ENCODE measurements at places on chromosomes 16 and 17.

DNA sequence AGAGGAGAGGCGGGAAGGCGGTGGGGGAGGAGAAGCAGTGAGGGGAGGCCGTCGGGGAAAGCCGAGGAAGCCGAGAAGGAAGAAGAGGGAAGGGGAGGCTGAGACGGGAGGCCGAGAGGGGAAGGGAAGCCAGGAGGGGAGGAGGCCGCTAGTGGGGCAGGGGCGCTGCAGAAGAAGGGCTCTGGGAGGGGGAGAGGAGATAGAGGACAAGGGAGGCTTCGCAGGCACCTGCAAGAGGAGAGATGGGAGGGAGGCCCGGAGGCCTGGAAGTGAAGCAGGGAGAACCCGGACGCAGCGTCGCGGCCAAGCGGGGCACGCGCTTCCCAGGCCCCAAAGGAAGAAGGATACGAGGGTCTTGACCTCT is 2.3 kb downstream of the C17orf58 start:
- no peak for DNase-seq

GRCh38 chr17:46009681-46010596 is 10.9 kb downstream of the STH start:
- no peak for DNase-seq

DNA sequence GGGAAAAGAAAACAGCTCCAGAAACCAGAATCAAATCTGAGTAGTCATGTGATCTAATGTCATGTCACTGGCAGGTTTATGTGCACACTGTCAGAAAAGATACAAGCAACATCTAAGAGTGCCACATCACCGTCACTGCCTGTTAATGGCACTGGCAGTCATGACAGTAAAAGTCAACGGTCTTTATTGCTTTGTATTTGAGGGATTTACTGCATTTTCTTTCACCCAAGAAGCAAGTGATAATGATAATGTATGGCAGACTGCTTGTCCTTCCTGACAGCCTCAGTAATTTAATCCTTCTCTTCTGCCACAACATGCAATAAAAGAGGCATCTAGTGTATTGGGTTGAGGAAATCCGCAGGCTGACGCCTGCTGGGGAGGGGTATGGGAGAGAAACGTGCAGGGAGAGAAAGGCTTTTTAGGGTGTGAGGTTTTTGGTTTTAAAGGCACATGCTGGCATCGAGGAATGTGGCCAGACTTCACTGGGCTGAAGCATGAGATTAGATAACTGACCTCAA is 92.4 kb downstream of the RPGRIP1L start:
- no peak for DNase-seq

GRCh38 chr17:79789943-79790804 is 6.7 kb downstream of the CBX8 start:
- DNase-seq = no peak

DNA sequence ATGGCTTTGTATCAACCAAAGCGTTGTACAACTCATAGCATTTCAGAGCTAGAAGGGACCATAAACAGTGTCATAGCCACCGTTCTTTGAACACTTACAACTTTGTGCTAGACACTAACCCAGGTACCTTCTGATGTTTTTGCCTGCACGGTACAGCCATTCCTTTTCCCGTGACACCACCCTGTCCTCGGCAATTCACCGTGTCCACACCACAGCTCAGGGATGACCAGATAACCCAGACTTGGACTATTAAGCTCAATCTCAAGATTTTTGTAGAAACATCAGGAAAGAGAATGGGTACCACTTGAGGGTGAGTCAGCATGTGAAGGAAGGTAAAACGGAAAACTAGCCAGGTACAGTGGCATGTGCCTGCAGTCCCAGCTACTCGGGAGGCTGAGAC is 9.8 kb upstream of the CBFB start:
- no peak for DNase-seq
